ENCODE measurements at places on chromosomes 4 and X.

DNA sequence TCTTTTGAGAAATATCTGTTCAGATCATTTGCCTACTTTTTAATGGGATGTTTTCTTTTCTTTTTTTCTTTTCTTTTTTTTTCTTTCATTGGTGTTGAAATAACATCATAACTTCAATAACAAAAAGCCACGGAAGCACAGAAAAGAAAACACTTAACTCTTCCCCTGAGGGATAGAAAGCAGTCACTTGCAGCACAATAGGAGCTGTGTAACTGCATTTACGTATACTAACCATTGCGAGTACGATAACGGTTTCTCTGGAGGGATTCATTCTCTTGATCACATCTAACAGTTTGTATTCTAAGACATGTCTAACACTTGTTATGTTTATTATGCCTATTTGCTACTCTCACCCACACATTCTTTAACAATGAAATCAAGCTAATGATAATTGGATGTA is 27.3 kb downstream of the C4orf46 start:
- no peak overlapping the region for H3K27ac ChIP-seq
- no peaks in the 10 kb centered on the region for H3K36me3 ChIP-seq
- no peak for DNase-seq

GRCh38 chr4:150108691-150109090 is 30.4 kb downstream of the DCLK2 start:
- no peak for DNase-seq
- H3K27ac ChIP-seq, result no peak overlapping the region
- H3K4me3 ChIP-seq, result no peak overlapping the region
- no peaks in the 10 kb centered on the region for H3K27me3 ChIP-seq
- H3K4me1 ChIP-seq, result no peaks in the 10 kb centered on the region

- H3K27me3 ChIP-seq, result no peaks in the 10 kb centered on the region
- DNase-seq, result no peak
- H3K4me1 ChIP-seq, result peaks cover 9% of the 10 kb centered on the region
- H3K4me3 ChIP-seq, result no peak overlapping the region
- H3K36me3 ChIP-seq, result no peaks in the 10 kb centered on the region
- no peak overlapping the region for H3K27ac ChIP-seq
Measured at GRCh38 chr4:185244763-185245162, 35.4 kb downstream of the SNX25 start.

- no peak overlapping the region for H3K4me3 ChIP-seq
- no peaks in the 10 kb centered on the region for H3K36me3 ChIP-seq
- DNase-seq, result no peak
- no peaks in the 10 kb centered on the region for H3K4me1 ChIP-seq
Measured at GRCh38 chr4:73341454-73341853, 62.6 kb upstream of the ALB start.

DNA sequence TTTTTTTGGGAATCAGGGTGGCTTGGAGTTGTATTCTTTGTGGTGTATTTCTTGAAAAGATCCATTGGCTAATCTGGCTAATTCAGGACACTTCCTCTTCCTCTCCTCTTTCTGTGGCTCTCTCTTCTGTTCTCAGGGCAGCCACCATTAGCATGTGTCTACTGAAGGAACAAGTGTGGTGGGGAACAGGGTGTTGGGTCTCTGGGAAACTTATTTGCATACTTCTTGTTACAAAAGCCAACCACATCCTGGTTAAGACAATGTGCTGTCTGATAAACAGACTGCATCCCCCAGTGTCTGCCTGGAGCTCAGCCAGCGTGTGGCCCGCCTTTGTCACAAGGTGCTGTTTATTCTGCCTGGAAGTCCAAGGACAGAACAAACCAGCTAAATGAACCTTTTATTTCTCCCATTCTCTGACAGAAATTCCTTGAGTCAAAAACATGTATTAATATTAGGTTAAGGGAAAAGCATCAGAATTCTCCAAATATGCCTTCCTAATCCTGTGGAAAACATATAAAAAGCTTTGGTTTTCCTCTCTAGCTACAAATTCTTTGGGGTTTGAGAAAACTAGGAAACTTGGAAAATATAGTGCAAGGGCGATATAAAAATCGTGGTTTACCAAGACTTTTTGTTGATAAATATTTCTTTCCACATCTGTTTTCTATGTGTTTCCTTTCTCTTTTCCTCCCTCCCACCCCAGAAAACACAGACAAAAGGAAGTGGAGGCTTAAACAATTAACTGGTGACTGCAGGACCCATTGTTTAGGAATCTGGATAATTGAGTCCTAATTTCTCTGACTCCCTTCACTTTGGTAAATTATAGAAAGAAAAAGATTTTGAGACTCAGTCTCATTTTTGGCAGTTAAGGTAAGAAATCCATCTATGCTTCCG is 203.6 kb downstream of the SPRY1 start:
- H3K27ac ChIP-seq, result peak overlapping the region; percentile 73
- no peak overlapping the region for H3K4me3 ChIP-seq
- no peaks in the 10 kb centered on the region for H3K36me3 ChIP-seq
- H3K27me3 ChIP-seq, result no peaks in the 10 kb centered on the region

DNA sequence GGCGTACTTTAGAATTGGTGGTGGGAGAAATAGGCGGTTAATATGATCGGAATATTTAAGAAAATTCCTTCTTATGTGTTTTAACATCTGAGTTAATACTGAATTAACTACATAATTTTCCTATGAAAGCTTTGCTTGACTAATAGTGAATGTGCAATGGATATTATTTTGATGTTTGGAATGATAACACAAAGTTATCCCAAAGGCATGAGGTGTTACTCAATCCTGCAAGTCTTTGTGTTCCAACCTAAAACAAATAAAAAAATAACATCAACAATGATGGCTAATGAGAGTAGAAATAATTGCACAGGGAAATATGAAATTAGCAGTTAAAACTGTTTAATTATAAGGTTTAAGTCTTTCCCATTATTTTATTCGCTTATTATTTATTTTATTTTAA is 183.6 kb upstream of the ARSJ start:
- H3K27me3 ChIP-seq, result no peaks in the 10 kb centered on the region
- no peaks in the 10 kb centered on the region for H3K4me1 ChIP-seq
- DNase-seq, result no peak
- H3K27ac ChIP-seq, result no peak overlapping the region
- H3K36me3 ChIP-seq, result no peaks in the 10 kb centered on the region

GRCh38 chrX:12390301-12390700 is 252.0 kb downstream of the FRMPD4 start:
- no peak for DNase-seq
- no peaks in the 10 kb centered on the region for H3K27me3 ChIP-seq
- no peak overlapping the region for H3K4me3 ChIP-seq
- H3K36me3 ChIP-seq, result no peaks in the 10 kb centered on the region

GRCh38 chrX:13177921-13178566 is 133.6 kb upstream of the FAM9C start:
- no peaks in the 10 kb centered on the region for H3K36me3 ChIP-seq
- H3K27ac ChIP-seq, result no peak overlapping the region
- H3K4me3 ChIP-seq, result no peak overlapping the region
- no peaks in the 10 kb centered on the region for H3K4me1 ChIP-seq
- no peak for DNase-seq
- H3K27me3 ChIP-seq, result no peaks in the 10 kb centered on the region

DNA sequence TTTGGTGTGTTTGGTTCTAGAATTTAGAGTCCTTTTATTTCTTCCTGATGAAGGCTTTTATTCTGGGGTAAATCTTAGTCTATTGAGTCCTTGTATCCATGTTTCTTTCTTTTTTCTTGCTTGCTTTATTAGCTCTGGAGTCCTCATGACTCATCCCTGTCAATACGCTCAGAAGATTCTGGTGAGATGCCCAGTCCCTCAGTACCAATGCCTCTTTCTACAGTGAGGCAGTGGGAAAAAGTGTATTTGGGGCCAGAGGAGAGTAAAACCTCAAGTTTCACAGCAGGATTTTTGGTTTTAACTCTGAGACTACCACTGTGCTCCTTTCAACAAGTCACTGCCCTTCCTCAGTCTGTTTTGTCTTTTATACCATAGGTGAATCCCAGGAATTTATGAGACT is 368.0 kb downstream of the GBA3 start:
- H3K4me1 ChIP-seq, result no peaks in the 10 kb centered on the region
- H3K36me3 ChIP-seq, result no peaks in the 10 kb centered on the region
- DNase-seq, result no peak
- H3K4me3 ChIP-seq, result no peak overlapping the region

- no peaks in the 10 kb centered on the region for H3K36me3 ChIP-seq
- peak overlapping the region; percentile 19 for H3K27ac ChIP-seq
- DNase-seq, result no peak
- no peak overlapping the region for H3K4me3 ChIP-seq
Measured at GRCh38 chrX:119622356-119623232, 16.4 kb upstream of the NKRF start.

DNA sequence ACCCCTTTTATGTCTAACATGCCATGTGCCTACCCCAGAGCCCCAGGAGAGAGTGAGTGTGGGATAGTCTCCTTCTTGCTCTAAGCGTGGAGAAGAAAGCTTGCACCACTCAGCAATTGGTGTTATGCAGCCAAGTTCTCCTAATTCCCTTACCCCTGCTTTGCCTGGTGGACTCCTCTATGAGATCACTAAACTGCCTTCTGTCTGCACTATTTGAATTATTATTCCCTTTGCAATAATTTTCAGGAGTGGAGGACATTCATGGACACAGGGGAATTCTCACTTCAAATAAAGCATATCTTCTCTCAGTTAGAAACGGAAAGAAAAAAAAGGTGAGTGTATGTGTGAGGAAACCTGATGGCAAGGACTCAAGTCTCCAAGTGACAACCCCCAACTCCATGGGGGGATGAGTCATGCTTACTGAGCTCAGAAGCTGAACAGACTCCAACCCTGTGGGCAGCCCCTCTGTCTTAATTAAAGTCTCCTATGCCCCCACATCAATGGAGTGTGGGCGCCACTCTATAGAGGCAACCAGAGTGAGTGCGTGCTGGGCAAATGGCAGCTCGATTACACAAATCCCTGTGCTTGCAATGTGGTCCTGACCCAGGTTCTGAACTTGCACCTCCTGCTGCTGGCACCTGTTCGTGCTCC is 381.9 kb downstream of the RAB28 start:
- DNase-seq, result no peak
- H3K27me3 ChIP-seq, result no peaks in the 10 kb centered on the region
- H3K4me1 ChIP-seq, result no peaks in the 10 kb centered on the region
- H3K36me3 ChIP-seq, result no peaks in the 10 kb centered on the region
- no peak overlapping the region for H3K4me3 ChIP-seq

- H3K4me1 ChIP-seq, result no peaks in the 10 kb centered on the region
- no peaks in the 10 kb centered on the region for H3K27me3 ChIP-seq
- no peak overlapping the region for H3K4me3 ChIP-seq
- DNase-seq, result no peak
Measured at GRCh38 chr4:156901871-156902270, 69.7 kb downstream of the PDGFC start.

GRCh38 chr4:66328803-66329574 is 658.7 kb upstream of the EPHA5 start:
- no peaks in the 10 kb centered on the region for H3K27me3 ChIP-seq
- no peaks in the 10 kb centered on the region for H3K4me1 ChIP-seq
- H3K4me3 ChIP-seq, result no peak overlapping the region
- H3K27ac ChIP-seq, result no peak overlapping the region
- no peak for DNase-seq

GRCh38 chrX:19883878-19884277 is 3.5 kb downstream of the SH3KBP1 start:
- H3K36me3 ChIP-seq, result no peaks in the 10 kb centered on the region
- no peaks in the 10 kb centered on the region for H3K4me1 ChIP-seq
- no peaks in the 10 kb centered on the region for H3K27me3 ChIP-seq
- DNase-seq, result no peak
- no peak overlapping the region for H3K4me3 ChIP-seq

- no peaks in the 10 kb centered on the region for H3K36me3 ChIP-seq
- peaks cover 7% of the 10 kb centered on the region for H3K4me1 ChIP-seq
- H3K27ac ChIP-seq, result peak overlapping the region; percentile 84
- no peak for DNase-seq
Measured at GRCh38 chr4:174523025-174523693, 871 bp upstream of the HPGD start.

DNA sequence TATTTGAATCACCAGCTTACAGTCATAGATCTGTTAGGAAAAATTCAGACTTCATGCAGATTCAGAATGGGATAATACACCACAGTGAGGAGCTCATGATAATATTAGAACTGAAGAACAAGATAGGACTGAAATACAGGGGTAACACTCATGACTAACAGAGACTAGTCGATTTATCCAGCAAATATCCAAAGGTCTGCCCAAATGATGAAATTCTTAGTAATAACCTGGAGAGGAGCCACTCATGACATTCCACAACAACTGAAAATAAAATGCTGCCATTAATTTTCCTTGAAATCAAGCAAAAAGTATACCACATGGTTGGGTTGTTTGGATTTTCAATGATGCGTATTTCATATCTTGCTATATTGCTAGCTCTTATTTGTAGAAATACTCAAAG is 903.7 kb upstream of the ADGRL3 start:
- H3K4me1 ChIP-seq, result no peaks in the 10 kb centered on the region
- no peak overlapping the region for H3K27ac ChIP-seq
- no peaks in the 10 kb centered on the region for H3K36me3 ChIP-seq
- no peaks in the 10 kb centered on the region for H3K27me3 ChIP-seq
- H3K4me3 ChIP-seq, result no peak overlapping the region
- DNase-seq, result no peak

- no peak overlapping the region for H3K27ac ChIP-seq
- no peak for DNase-seq
Measured at GRCh38 chr4:12576409-12576808, 907.7 kb downstream of the RAB28 start.

- H3K36me3 ChIP-seq, result no peaks in the 10 kb centered on the region
- no peaks in the 10 kb centered on the region for H3K4me1 ChIP-seq
- no peaks in the 10 kb centered on the region for H3K27me3 ChIP-seq
- no peak for DNase-seq
Measured at GRCh38 chr4:155734065-155734464, 24.8 kb upstream of the GUCY1B1 start.

GRCh38 chr4:142874684-142875083 is 28.6 kb upstream of the INPP4B start:
- DNase-seq, result no peak
- no peak overlapping the region for H3K4me3 ChIP-seq
- no peaks in the 10 kb centered on the region for H3K4me1 ChIP-seq
- no peaks in the 10 kb centered on the region for H3K36me3 ChIP-seq
- no peaks in the 10 kb centered on the region for H3K27me3 ChIP-seq

DNA sequence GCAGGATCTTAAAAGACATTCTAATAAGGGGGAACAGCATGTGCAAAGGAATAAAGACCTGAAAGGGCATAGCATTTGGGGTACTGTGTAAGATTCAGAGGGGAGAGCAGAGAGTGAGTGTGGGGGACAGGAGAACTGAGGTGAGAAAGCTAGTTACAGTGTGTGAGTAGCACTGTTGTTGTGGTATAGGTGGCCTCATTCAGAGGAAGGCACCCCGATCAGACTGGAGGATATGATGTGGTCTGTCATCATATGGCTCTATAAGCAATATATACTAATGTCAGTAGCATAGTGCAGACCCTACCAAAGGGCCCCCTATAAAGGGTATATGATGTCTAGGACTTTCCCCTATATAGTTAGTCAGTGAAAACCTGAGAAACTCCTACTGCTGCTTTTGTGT is 175.8 kb downstream of the FMR1NB start:
- H3K4me3 ChIP-seq, result no peak overlapping the region
- no peak overlapping the region for H3K27ac ChIP-seq
- H3K27me3 ChIP-seq, result no peaks in the 10 kb centered on the region
- H3K36me3 ChIP-seq, result no peaks in the 10 kb centered on the region
- no peaks in the 10 kb centered on the region for H3K4me1 ChIP-seq

- no peak for DNase-seq
- no peaks in the 10 kb centered on the region for H3K36me3 ChIP-seq
- no peak overlapping the region for H3K27ac ChIP-seq
Measured at GRCh38 chrX:132227383-132228112, 8.3 kb upstream of the RAP2C start.

Measured in esophagus squamous epithelium (tissue), 5 donors.